ENCODE measurements at places on chromosomes 3 and 15.

GRCh38 chr3:15541371-15541770 is 19.9 kb upstream of the COLQ start:
- no peak for DNase-seq

- DNase-seq: no peak
Observed at GRCh38 chr15:64452988-64453688, 7.2 kb upstream of the ZNF609 start.

- DNase-seq: no peak
Observed at GRCh38 chr15:62951481-62951880, 91.1 kb upstream of the TPM1 start.

DNA sequence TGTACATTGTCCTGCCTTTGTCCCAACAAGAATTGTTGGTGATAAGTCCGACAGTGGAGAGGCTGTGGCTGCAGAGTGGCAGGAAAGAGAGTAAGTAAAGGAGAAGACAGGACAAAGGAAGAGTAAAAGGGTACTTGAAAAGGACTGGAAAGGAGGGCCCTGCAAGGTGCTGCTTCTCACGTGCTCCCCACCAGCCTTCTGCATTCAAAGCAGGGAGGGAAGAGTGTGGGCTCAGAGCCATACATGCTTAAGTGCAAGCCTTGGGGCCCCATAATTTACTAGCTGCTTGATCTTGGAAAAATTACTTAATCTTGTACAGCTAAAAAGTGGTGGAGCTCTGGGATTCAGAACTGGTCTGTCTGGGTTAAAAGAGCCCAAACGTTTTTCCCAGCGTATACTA is 29.9 kb downstream of the MME start:
- DNase-seq: no peak

DNA sequence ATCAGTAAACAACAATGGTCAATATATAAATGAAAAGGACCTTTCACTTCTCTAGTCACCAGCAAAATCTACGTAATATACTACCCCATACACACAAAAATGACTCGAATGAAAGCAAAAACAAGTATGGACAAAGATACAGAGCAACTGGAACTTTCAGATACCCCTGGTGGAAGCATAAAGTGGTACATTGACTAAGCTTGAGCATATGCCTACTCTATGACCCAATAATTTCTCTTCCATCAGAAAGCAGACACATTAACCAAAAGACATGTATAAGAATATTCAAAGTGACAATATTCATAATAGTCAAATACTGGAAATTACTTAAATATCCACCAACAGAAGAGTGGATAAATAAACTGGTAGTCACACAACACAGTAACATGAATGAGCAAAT is 86.0 kb downstream of the EFL1 start:
- no peak for DNase-seq
